Panc1 (cell line): ENCODE measurements at places on chromosomes 2 and 18.

GRCh38 chr2:178269438-178270224 lies 75.3 kb downstream of the OSBPL6 start:
- no peak overlapping the region for H3K27ac ChIP-seq
- no peaks in the 10 kb centered on the region for H3K27me3 ChIP-seq
- no peak overlapping the region for H3K4me3 ChIP-seq
- no peaks in the 10 kb centered on the region for H3K36me3 ChIP-seq

GRCh38 chr2:240178564-240178963 lies 38.1 kb upstream of the OTOS start:
- no peak overlapping the region for H3K4me3 ChIP-seq
- H3K36me3 ChIP-seq = no peaks in the 10 kb centered on the region
- H3K27me3 ChIP-seq = peaks cover 30% of the 10 kb centered on the region

DNA sequence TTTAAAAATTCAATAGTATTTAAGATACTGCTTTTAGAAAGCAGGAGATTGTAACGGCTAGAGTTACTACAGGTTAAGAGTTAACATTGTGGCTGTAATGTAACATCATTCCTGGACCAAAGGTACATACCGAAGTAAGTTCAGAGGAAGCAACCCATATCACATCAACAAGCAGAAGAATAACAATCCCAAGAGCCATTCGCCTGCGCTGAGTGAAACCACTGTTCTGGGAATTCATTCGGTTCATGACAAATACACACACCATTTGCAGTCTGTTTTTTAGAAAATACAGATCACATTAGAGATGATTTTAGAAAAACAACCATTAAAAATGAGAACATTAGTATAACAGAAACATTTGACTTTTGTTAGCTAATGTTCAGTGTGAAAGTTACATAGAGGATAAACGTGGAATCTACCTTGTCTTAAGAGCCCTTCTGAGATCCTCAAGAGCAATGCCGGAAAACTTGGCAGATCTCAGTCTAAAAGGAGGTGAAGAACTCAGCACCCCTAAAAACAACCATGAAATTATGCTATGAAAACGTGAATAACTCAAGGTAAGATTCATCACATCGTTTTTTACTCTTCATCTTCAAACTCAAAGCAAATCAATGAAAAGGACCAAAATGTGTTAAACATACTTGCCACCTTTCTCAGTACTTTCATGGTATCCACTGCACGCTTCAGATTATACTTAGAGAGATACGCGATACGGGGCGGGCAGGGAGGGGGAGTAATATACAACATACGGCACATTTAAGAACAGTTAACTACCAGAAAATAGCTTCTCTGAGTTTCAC lies 1.2 kb downstream of the SLC35F5 start:
- H3K27ac ChIP-seq = peak overlapping the region; percentile 89
- peaks cover 9% of the 10 kb centered on the region for H3K36me3 ChIP-seq

GRCh38 chr2:112006076-112006410 lies 49.0 kb upstream of the TMEM87B start:
- no peaks in the 10 kb centered on the region; the same call in 1 of the 2 replicates for H3K36me3 ChIP-seq
- H3K27ac ChIP-seq = no peak overlapping the region
- no peaks in the 10 kb centered on the region for H3K27me3 ChIP-seq
- no peaks in the 10 kb centered on the region for H3K4me1 ChIP-seq
- no peak overlapping the region for H3K4me3 ChIP-seq

DNA sequence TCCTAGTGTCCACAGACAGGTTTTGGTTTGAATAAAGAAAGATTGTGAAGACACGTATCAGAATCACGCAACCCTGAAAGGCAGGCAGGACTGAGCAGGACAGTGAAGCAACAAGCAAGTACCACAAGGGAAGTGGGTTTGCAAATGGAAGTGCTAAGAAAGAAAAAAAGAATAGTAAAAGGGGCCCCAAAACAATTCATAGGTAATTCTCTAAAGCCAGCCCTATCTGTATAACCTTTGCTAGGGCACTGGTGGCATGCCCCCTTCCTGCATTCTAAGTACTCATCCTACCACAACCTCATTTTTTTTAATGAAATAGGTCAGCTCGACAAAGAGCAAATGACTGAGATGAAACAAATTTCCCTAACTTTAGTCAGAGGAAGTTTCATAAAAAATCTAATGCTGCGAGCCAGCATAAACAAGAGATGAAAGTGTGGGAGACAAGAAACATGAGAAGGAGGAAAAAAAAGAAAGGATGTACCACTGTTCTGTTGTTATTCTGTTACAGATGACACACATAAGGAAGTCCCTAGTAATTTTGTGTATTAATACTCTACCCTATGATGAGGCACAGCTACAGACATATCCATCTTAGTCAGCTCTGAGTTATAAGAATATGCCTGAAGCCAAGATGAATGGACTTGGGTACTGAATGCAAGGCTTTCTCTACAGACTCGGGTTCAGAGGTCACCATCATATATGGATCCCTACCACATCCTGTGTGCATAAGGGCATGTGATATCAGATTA lies 32.2 kb downstream of the IKZF2 start:
- H3K4me3 ChIP-seq = no peak overlapping the region
- no peaks in the 10 kb centered on the region for H3K36me3 ChIP-seq
- no peak overlapping the region for H3K27ac ChIP-seq
- H3K27me3 ChIP-seq = no peaks in the 10 kb centered on the region

- no peak overlapping the region for H3K4me3 ChIP-seq
- DNase-seq = no peak
- no peaks in the 10 kb centered on the region for H3K27me3 ChIP-seq
- no peaks in the 10 kb centered on the region for H3K36me3 ChIP-seq
- peak overlapping the region; percentile 52; the same call in 1 of the 2 replicates for H3K27ac ChIP-seq
- peaks cover 27% of the 10 kb centered on the region for H3K4me1 ChIP-seq
Measured at GRCh38 chr2:69026026-69026425, 13.0 kb downstream of the ANTXR1 start.

DNA sequence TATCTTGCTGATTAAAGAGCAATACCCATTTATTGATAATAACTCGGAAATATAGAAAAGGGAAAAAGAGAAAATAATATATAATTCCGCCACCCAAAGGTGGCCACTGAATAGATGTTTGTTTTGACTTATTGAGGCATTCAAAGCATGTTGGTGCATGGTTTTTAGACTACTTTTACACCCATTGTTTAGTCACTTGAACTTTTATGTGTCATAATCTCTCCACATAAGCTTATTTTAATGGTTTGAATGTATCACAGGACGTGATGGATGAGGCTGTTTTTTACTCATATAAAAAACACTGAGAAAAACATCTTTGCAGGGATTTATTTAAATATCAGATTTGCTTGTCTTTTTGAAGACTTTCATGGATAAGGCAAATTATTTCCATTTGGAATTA lies 120.4 kb downstream of the ACKR3 start:
- no peak overlapping the region for H3K27ac ChIP-seq
- DNase-seq = no peak
- H3K27me3 ChIP-seq = no peaks in the 10 kb centered on the region; the same call in 1 of the 2 replicates
- H3K36me3 ChIP-seq = no peaks in the 10 kb centered on the region
- H3K4me3 ChIP-seq = no peak overlapping the region
- H3K4me1 ChIP-seq = no peaks in the 10 kb centered on the region

GRCh38 chr2:235432741-235433520 lies 60.9 kb upstream of the AGAP1 start:
- H3K36me3 ChIP-seq = no peaks in the 10 kb centered on the region
- H3K4me1 ChIP-seq = no peaks in the 10 kb centered on the region
- no peak overlapping the region for H3K4me3 ChIP-seq
- no peak for DNase-seq
- no peak overlapping the region for H3K27ac ChIP-seq
- H3K27me3 ChIP-seq = no peaks in the 10 kb centered on the region; the same call in 1 of the 2 replicates

DNA sequence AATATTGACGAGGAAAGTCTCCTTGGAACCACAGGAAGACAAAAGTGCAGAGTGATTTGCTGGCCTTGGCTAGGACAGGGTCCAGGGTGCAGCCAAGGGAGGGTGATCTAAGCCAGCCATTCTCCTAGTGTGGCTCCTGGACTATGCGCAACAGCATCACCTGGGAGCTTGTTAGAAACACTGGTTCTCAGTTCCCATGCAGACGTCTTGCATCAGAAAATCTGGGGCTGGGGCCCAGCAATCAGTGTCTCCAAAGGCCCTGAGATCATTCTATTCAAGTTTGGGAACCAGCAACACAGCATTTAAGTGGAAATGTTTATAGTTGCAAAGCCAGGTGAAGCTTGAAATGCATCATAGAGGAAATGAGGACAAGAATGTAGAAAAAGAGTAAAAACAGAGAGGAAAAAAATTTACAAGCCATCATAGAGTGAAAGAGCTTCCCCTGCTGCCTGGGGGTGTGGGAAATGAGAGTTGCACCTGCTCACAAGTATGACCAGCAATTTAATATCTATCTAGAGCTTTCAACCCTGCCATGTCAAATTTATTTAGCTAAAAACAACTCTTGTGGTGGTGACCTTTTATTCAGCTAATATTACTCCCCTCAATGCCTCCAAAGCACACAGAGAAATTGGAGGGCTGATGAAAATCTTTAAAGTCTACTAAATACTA lies 54.4 kb upstream of the SEC11C start:
- H3K27ac ChIP-seq = no peak overlapping the region
- H3K4me1 ChIP-seq = no peaks in the 10 kb centered on the region
- no peaks in the 10 kb centered on the region for H3K36me3 ChIP-seq
- DNase-seq = no peak
- H3K27me3 ChIP-seq = no peaks in the 10 kb centered on the region
- no peak overlapping the region for H3K4me3 ChIP-seq

DNA sequence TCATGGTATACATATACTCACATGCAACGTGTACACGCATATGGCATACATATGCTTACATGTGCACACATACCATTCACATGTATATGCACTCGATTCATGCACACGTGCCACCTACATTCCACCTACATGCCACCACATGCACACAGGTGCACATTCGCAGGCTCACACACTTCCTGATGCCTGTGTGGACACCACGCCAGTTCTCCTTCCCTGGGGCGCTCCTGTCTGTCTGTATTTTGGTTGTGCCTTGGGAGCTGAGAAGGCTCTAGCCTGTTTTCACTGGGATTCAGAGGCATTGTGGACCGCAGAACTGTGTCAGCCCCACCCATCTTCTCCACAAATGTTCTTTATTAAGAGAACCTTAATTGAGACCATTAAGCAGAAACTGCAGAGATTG lies 96.6 kb upstream of the CTDP1 start:
- H3K27me3 ChIP-seq = no peaks in the 10 kb centered on the region
- H3K36me3 ChIP-seq = no peaks in the 10 kb centered on the region
- H3K4me1 ChIP-seq = 0 out of 2 replicates have a peak, but pooled peaks cover 3% of the 10 kb centered on the region
- no peak for DNase-seq
- H3K27ac ChIP-seq = no peak overlapping the region

DNA sequence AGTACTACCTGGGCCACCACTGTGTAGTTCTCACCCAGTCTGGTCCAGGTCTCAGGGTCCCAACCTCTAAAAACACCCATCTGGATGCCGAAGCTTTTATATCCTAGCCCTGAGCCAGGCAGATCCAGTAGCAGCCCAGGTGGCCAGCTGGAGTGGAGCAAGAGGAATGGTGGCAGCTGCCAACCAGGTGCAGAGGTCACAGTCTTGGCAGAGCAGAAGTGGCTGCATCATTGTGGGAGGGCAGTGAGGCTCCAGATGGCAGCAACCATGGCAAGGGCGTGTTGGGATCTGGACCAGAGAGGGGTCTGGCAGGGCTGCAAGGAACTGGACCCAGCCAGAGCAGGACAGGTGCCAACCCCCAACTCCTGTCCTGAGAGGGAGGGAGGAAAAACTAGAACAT lies 72.2 kb upstream of the AGAP1 start:
- no peak overlapping the region for H3K4me3 ChIP-seq
- no peaks in the 10 kb centered on the region; the same call in 1 of the 2 replicates for H3K27me3 ChIP-seq
- no peaks in the 10 kb centered on the region for H3K4me1 ChIP-seq
- DNase-seq = no peak
- no peak overlapping the region for H3K27ac ChIP-seq

DNA sequence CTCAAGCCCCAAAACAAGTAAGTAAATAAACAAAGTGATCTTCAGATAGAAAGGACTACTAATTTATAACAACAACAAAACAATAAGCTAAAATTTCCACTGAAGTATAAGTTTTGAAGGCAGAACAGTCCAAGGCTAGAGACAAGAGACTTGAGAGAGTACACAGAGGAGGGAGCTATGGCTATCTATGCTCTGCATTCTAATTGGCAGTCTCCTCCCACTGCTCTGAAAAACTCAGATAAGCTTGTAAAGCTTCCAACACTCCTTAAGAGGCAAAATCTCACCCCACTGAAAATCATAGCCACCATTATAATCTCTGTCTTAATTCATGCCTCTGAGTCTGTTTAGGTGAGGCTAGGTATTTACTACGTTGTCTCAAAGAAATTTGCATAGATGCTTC lies 714.6 kb upstream of the LRATD1 start:
- no peaks in the 10 kb centered on the region for H3K27me3 ChIP-seq
- DNase-seq = no peak
- H3K27ac ChIP-seq = no peak overlapping the region
- H3K36me3 ChIP-seq = no peaks in the 10 kb centered on the region
- H3K4me3 ChIP-seq = no peak overlapping the region
- no peaks in the 10 kb centered on the region for H3K4me1 ChIP-seq

- H3K4me3 ChIP-seq = no peak overlapping the region
- no peaks in the 10 kb centered on the region for H3K36me3 ChIP-seq
- no peak for DNase-seq
- peaks cover 4% of the 10 kb centered on the region; the same call in 1 of the 2 replicates for H3K27me3 ChIP-seq
Measured at GRCh38 chr2:199798831-199799580, 52.0 kb downstream of the FTCDNL1 start.

DNA sequence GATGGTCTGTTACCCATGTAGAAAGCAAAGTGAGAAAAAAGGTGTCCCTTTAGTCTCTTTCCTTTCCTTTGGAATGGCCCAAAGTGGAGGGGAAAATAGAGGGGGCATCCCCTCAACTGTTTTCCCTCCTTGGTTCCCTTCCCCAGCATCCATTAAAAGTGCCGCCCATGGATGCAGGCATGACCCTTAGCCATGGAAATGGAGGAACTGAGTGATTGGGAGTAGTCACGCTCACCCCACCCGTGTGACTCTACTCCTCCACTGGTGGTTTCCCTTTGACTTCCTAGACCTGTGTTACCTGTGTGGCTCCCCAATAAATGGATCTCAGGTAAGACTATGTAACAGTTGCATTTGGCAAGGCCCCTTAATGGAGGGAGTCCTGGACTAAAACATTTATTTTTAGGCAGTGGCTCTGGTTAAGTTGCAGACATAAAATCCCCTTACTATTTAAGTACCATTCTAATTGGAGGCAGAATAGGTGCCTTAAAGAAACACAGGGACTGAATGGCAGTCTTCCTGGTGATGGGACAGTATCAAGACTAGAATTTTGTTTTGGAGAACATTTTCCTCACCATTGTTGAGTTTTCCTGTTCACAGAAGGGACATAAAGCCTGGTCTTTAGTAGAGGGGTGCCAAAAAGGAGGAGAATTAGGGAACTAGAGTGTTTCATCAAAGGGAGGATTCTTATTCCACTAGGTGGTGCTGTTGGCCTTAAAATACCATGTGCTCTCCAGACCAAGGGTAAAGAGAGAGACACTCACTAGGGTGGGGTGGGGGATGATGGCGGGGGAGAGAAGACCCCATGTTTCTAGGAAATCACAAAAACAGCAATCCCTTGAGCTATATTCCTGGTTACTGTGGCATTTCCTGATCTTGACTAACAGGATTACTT lies 25.7 kb upstream of the PLA2R1 start:
- no peaks in the 10 kb centered on the region for H3K4me1 ChIP-seq
- H3K36me3 ChIP-seq = no peaks in the 10 kb centered on the region
- no peak overlapping the region for H3K4me3 ChIP-seq
- H3K27ac ChIP-seq = no peak overlapping the region
- DNase-seq = no peak
- no peaks in the 10 kb centered on the region for H3K27me3 ChIP-seq
